ENCODE measurements at places on chromosomes 3 and 15.

DNA sequence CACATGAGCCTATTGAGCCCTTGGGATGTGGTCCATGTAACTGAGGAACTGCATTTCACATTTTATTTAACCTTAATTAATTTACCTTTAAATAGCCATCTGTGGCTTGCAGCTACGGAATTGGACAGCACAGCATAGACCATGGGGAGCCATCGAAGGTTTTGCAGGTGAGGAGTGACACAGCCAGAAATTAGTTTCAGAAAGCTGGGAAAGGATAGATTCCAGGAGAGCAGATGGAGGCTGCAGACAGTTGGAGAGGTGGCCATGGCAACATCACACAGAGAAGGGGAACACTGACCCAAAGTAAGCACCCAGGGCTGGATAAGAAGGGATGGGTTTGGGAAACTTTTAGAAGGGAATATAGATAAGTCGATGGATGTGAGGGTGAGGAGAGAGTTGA lies 100.1 kb upstream of the SLC6A11 start:
- H3K4me3 ChIP-seq, result no peak overlapping the region
- no peaks in the 10 kb centered on the region for H3K36me3 ChIP-seq
- H3K27me3 ChIP-seq, result peaks cover 59% of the 10 kb centered on the region
- no peaks in the 10 kb centered on the region for H3K4me1 ChIP-seq
- no peak overlapping the region for H3K27ac ChIP-seq

DNA sequence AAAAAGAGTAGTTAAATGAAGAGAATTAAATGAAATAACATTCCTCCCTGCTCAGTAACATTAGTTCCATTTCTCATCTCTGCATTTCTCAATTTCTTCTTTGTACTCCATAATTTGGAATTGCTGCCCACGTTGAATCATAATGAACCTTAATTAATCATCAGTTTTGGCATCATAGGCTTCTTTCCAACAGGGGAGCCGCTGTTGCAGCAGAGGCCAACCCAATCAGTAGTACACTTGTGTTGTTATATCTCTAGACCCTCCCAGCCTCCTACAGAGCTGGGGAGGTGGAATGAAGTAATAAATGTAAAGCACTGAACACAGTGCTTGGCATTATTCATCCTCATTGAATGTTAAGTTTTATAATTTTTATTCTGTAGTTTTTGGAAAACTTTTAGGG lies 240.7 kb downstream of the CHST2 start:
- no peak overlapping the region for H3K4me3 ChIP-seq
- peaks cover 10% of the 10 kb centered on the region for H3K4me1 ChIP-seq
- no peaks in the 10 kb centered on the region for H3K36me3 ChIP-seq
- DNase-seq, result no peak
- H3K27me3 ChIP-seq, result no peaks in the 10 kb centered on the region

DNA sequence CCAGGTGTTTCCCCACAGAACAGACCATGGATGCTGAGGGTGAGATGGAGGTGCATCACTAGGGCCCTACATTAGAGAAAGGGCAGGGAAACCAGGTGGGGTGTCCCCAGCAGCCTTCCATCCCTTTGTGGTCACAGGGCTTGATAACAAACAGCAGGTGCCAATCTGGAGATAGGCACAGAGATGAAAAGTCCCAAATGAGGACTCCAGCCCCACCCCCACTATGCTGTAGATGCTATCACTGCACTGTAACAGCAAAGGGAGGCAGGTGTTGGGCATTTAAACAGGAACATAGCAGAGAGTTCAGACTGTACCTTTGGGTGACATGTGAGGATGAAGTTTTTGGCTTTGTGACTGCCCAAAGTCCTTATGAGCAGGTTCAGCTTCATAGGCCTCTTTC lies 21.4 kb downstream of the IL20RB start:
- H3K4me3 ChIP-seq, result no peak overlapping the region
- DNase-seq, result no peak
- peaks cover 13% of the 10 kb centered on the region for H3K36me3 ChIP-seq

- no peak overlapping the region for H3K4me3 ChIP-seq
- H3K27ac ChIP-seq, result no peak overlapping the region
- H3K36me3 ChIP-seq, result no peaks in the 10 kb centered on the region
- peaks cover 13% of the 10 kb centered on the region for H3K4me1 ChIP-seq
Observed at GRCh38 chr3:119681279-119681678, 4.1 kb upstream of the COX17 start.

DNA sequence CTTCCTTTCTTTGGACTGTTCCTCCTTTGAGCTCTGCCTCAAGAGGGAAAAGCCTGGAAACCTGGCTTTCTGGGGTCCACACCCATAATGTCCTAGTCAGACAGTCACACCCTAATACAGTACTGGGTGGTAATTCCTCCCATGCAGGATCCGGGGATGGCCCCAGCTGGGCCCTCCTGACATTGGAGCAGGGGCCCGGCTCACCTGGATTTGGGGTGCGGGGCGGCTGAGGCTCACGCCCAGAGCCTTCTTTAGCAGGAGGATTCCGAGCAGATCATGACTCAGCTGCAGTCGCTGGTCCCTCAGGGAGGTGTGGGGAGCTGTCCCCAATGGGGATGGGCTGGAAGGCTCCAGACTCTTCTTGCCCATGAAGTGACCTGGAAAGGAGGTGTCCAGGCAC lies 1.0 kb downstream of the NMB start:
- H3K36me3 ChIP-seq, result peaks cover 6% of the 10 kb centered on the region
- H3K27me3 ChIP-seq, result peaks cover 23% of the 10 kb centered on the region
- DNase-seq, result no peak
- peak overlapping the region; percentile 84 for H3K4me3 ChIP-seq
- peaks cover 52% of the 10 kb centered on the region for H3K4me1 ChIP-seq
- H3K27ac ChIP-seq, result no peak overlapping the region

- peaks cover 37% of the 10 kb centered on the region for H3K4me1 ChIP-seq
- H3K27ac ChIP-seq, result no peak overlapping the region
- H3K4me3 ChIP-seq, result no peak overlapping the region
- H3K27me3 ChIP-seq, result no peaks in the 10 kb centered on the region
Observed at GRCh38 chr15:36053746-36054145, 507.8 kb upstream of the DPH6 start.

DNA sequence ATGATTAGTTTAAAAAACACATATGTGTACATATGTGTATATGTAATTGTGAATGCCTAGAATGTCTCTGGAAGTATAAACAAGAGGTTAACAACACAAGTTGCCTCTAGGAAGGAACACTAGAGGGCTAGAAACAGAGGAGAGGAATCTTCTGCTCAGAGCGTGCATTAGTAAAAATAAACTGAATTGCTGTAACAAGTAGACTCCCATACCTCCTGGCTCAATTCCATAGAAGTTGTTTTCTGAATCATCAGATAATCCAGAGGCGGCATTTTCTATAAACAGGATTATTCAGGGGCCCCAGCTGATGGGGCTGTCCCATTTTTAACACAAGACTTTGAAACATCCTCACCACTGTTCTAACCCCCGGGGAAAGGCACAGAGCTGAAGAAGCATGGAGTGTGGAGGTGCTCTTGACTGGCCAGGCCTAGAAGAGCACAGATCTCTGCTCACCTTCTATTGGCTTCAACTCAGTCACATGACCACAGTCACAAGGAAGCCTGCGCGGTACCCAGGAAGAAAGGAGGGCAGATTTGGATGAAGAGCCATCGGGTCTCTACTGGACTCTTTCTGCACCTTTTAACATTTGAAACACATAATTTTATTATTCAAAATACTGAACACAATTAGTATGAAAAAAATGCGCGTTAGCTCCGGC lies 145.7 kb downstream of the TLE3 start:
- H3K4me1 ChIP-seq, result peaks cover 19% of the 10 kb centered on the region
- DNase-seq, result no peak
- no peaks in the 10 kb centered on the region for H3K36me3 ChIP-seq

DNA sequence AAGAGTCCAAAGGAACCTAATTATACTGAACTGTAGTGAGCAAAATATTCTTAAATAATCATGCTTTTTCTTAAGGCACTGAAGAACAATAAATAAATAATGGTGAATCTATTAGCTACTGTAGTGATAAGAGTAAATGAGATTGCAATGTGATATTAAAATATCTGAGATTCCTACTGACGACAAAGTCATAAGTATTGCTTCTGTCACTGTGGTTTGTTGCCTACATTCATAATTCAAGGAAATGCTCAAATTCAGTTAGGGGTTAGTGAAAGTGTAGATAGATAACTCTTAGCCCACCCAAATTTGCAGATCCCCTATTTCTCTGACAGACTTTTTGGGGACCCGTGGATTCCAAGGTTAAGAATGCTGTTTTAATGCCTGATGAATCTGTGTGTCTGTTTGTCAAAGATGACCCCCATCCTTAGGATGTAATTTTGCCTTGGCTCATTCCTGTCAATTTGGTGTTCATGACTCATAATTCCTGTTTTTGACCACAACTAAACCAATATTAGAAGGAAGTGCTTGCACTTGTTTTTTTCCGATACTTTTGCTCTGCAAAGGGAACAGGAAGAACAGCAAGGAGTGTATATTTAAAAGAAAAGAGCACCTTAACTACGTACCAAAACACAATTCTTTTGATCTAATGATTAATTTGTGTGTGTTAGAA lies 86.7 kb downstream of the MAGI1 start:
- H3K36me3 ChIP-seq, result no peaks in the 10 kb centered on the region
- peaks cover 62% of the 10 kb centered on the region for H3K4me1 ChIP-seq
- no peak overlapping the region for H3K27ac ChIP-seq

- H3K27ac ChIP-seq, result no peak overlapping the region
- H3K4me3 ChIP-seq, result no peak overlapping the region
- DNase-seq, result no peak
- H3K4me1 ChIP-seq, result peaks cover 43% of the 10 kb centered on the region
Observed at GRCh38 chr3:123660141-123660675, 75.4 kb upstream of the HACD2 start.

DNA sequence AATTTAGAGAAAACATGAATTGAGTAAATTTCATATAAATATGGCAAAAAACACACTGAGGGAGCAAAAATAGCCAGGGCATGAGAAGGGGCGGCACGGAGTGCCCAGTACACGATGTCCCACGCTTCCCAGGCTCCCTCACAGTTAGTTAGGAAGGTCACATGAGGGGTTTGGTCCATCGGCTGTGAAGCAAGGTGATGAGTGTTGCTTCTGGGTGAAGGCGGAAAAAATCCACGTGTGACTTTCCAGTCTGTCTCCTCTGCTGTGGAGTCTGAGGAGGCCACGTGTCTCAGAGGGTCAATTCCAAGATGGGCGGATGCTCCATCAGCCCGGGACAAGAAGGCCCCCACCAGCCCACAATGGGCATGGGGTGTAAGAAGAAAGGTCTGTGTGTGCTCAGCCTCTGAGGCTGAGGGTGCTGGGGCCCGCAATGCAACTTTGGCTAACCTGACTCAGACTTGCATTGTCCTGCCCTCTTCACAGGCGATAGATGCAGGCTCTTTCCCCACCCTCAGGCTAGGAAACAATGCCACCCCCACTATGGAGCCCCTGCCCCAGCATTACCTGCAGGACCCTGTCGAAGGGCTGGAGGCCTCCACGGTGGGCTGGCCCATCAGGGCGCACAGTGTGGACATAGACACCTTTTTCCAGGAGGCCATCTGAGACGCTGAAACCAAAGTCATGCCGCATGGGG lies 45.7 kb downstream of the GRIP2 start:
- H3K27ac ChIP-seq, result peak overlapping the region; percentile 42
- peaks cover 12% of the 10 kb centered on the region for H3K27me3 ChIP-seq
- peaks cover 5% of the 10 kb centered on the region for H3K4me1 ChIP-seq
- H3K4me3 ChIP-seq, result no peak overlapping the region
- no peak for DNase-seq

- peaks cover 36% of the 10 kb centered on the region for H3K27me3 ChIP-seq
- no peak overlapping the region for H3K27ac ChIP-seq
- DNase-seq, result no peak
Observed at GRCh38 chr15:100895721-100896120, 16.1 kb downstream of the ALDH1A3 start.

DNA sequence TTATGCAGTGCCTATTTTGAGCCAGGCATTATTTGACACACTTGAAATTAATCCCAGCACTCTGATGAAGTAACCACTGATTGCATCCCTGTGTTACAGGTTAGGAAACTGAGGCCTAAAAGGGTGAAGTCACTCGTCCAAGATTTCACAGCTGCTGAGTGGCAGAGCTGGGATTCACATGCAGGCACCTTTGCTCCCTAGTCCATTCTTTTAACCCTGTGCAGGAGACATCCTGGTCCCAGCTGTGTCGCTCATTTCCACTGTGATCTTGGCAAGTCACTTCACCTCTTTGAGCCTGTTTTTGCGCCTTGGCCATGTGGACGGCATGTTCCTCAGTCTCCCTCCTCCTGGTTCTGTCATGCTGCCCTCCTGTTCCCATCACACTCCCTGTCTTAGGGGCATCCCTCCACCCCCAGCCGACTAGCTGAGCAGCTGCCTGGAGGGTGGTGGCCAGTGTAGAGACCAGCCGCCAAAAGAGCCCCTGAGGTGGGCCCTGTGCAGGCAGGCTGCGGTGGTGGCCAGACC lies 70.6 kb downstream of the SMAD6 start:
- no peak for DNase-seq
- peak overlapping the region; percentile 98 for H3K27ac ChIP-seq
- peaks cover 84% of the 10 kb centered on the region for H3K4me1 ChIP-seq
- no peaks in the 10 kb centered on the region for H3K27me3 ChIP-seq
- H3K36me3 ChIP-seq, result peaks cover 4% of the 10 kb centered on the region
- H3K4me3 ChIP-seq, result no peak overlapping the region

DNA sequence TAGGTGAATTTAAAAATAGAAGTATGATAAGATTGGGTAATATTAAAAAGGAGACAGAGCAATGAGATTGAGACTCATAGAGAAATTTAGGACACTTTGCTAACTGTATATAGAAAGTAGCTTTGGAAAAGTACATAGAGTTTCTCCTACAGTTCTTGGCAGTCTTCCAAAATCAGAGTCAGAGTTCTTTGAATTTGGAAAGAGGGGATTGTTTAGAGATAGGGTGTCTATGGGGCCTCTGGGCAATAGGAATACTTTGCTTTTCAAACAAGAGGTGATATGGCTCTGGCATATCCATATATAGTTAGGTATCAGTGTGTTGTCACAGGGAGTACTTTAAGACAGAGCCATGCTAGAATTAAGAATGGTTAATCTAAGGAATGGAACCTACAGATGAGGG lies 477.1 kb upstream of the KCNMB2 start:
- H3K4me3 ChIP-seq, result no peak overlapping the region
- no peak overlapping the region for H3K27ac ChIP-seq
- H3K36me3 ChIP-seq, result no peaks in the 10 kb centered on the region
- no peaks in the 10 kb centered on the region for H3K27me3 ChIP-seq
- peaks cover 4% of the 10 kb centered on the region for H3K4me1 ChIP-seq

DNA sequence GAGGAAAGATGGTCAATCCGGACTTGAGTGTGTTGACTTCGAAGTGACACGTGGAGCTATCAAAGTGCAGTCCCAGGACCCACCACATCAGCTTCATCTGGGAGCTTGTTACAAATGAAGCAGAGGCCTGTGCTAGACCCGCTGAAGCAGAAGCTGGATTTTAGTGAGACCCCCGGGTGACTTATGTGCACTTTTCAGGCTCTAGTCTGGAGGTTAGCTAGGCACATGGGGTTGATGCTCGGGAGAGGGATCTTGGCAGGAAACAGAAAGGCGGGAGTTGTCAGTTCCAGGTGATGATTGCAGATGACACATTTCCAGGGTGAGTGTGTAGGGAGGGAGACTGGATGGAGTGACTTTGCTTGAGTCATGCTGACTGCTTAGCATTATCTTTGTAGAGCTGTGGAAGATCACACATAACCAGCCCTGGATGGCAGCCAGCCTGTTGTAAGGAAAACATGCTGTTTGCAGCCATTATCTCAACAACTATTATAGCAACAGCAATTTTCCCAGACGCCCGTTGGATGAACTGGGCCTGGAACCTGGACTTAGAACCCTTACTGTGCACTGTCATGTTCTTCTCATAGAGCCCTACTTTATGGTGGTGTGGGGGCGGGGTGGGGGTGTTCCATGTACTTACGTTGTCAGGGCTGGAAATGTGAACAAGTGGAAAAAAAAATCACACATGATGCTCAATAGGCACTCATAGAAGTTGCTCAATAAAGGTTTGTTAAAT lies 122.4 kb downstream of the THSD4 start:
- H3K27me3 ChIP-seq, result peaks cover 5% of the 10 kb centered on the region
- DNase-seq, result no peak
- H3K4me3 ChIP-seq, result no peak overlapping the region
- H3K4me1 ChIP-seq, result peaks cover 26% of the 10 kb centered on the region
- peaks cover 10% of the 10 kb centered on the region for H3K36me3 ChIP-seq
- H3K27ac ChIP-seq, result no peak overlapping the region

Data from nephron progenitor cell (in vitro differentiated cells).